Brain (organoid and tissue), 16 donors: ENCODE measurements at places on chromosomes 1 and 21. TPM values are rescaled to one million over a fixed set of nuclear protein-coding genes. Genes with fewer than 3 reads are reported as not detected.

DNA sequence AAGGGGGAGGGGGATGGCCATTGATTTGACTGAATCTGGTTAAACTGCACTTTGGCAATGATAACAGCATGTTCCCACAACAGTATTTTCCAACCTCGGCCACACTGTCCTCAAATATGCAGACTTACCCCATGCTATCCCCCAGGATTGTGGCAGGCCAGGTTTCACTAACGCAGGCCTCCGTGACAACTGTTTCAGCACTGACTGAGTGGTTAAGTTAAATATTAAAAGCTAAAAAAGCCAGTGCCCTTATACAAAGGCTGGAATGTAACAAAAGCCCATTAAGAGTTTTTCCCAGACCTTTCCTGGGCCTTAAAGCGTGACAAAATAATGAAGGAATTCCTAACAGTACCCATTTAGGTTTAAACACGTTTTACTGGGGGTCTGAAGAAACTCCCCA, 202.9 kb downstream of the USP25 start:
- DNase-seq = no peak

- no peak for DNase-seq
These were observed 62.8 kb downstream of the NRIP1 start for GRCh38 chr21:15001857-15002606.

- no peak for DNase-seq
These were observed 20.5 kb downstream of the DAP3 start for GRCh38 chr1:155709391-155709790.

- no peak for DNase-seq
These were observed 31.0 kb upstream of the SDHB start for GRCh38 chr1:17084787-17085186.

- no peak for DNase-seq
These were observed 97.1 kb upstream of the CACYBP start for GRCh38 chr1:174902531-174903099.

The TFAP2E gene
- polyA plus RNA-seq = 0.32 TPM

The POU3F1 gene
- polyA plus RNA-seq = 0.81 TPM

The ZNF648 gene
- not detected for polyA plus RNA-seq

The MR1 gene
- polyA plus RNA-seq = 2.2 TPM

The NBPF1 gene
- 76.8 TPM for polyA plus RNA-seq

The BMP8B gene
- polyA plus RNA-seq = 10.3 TPM

The GIPC2 gene
- polyA plus RNA-seq = 0.19 TPM

The C1orf87 gene
- polyA plus RNA-seq = not detected
